Activated CD4-positive, alpha-beta T cell treated with anti-CD3 and anti-CD28 coated beads, Interleukin-2, Interleukin-4, amounts not matched to agents 100 ng/mL and 50 ng/mL, durations not matched to agents 16 hours and 8 hours (primary cell): ENCODE measurements at places on chromosomes 16 and 17.
A peak's percentile ranks its signal among the peaks of the same experiment; 100 is the strongest.

DNA sequence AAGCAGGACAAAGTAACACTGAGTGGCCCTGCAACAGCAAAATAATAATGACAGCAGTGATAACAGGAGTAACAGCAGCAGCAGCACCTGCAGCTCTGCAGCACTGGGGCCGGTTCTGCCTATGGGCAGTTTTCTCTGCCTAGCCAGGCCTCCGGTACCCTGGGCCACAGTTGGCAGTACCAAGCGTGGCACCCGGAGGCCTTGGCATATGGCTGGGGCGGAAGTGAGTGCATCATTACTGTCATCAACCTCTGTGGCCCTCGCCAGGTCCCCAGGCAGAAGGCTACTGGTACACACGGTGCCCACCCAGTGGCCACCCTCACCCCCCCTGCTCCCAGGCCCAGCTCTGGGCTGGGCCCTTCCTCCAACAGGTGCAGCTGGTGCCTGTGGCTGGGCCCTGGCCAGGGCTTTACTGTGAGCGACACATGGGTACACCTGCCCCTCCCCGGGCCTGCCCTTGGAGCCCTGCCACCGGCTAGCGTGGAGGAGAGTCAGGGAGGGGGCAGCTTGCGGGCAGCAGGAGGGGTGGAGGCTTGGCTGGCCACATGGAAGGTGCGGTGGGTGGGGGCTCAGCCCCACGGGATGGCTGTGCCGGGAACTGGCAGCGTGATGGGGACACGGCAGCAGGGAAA is 3.0 kb downstream of the KCNJ12 start:
- DNase-seq: no peak

GRCh38 chr16:81798311-81799137 is 19.4 kb downstream of the PLCG2 start:
- peak; percentile 74 for DNase-seq

DNA sequence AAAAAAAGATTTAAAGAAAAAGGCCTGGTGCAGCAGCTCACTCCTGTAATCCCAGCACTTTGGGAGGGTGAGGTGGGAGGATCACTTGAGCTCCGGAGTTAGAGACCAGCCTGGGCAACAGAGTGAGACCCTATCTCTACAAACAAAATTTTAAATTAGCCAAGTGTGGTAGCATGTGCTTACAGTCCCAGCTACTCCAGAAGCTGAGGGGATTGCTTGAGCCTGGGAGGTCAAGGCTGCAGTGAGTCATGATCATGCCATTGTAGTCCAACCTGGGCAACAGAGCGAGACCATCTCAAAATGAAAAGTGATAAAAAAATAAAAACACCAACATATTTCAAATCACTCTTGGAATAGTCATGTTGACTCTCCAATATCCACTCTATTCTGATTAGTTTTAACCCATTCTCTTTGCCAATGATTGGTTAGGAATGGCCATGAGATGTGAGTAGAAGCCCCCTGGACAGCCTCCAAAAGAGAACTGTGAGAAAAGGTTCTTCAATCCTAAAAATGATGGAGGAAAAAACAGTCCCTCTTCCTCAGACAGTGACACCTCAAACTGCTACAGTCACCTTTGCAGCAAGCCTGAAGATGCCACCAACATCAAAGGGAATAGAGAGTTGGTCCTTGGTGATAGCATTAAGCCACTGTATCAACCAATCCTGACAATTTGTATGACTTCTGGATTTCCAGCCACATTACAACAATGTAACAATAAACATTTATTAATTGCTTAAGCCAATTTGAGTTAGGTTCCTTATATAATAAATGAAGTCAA is 2.9 kb upstream of the KANSL1 start:
- DNase-seq: no peak

- DNase-seq: no peak
Observed at GRCh38 chr16:15856901-15857698, at the start of gene MYH11. Gene MYH11, minus strand, starts transcription at chr16:15857028. Its CDS starts 18,776 bp downstream, at chr16:15838252.

DNA sequence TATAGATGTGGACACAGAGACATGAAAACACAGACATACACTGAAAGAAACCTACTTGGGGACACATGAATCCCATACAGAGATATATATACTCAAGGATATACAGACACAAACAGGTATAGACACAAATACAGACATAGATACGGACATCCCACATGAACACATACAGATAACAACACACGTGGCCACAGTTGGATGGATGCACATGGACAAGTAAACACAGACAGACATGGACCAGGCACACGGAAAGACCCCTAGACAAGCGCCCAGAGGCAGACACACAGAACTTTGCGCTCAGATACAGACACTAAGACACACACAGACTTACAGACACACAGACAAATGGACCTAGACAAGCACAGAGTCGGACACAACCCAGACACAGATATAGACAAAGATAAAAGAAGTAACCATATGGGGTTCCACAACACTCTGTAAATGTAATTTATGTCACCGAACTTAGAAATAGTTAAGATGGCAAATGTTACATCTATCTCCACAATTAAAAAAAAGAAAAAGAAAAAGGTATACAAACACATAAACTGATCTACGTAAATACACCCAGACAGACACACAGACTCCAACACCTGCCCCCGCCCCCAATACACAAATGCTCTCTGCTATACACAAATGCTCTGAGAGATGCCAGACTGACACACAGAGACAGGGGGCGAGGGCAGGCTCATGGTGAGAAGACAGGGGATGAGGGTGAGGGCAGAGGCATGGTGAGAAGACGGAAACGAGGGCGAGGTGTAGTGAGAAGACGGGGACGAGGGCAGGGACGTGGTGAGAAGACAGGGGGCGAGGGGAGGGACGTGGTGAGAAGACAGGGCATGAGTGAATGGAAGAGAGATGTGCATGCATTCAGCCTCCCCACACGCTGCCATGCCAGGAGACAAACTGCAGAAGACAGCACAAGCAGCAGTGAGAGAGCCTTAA is 118.3 kb downstream of the SMG6 start:
- no peak for DNase-seq

GRCh38 chr17:19306160-19307111 is 56.1 kb downstream of the B9D1 start:
- DNase-seq: peak; percentile 79

- DNase-seq: peak; percentile 23
Observed at GRCh38 chr17:63550817-63551639, 751 bp downstream of the DCAF7 start.

GRCh38 chr17:67500677-67501300 is 123.7 kb downstream of the PITPNC1 start:
- DNase-seq: no peak

DNA sequence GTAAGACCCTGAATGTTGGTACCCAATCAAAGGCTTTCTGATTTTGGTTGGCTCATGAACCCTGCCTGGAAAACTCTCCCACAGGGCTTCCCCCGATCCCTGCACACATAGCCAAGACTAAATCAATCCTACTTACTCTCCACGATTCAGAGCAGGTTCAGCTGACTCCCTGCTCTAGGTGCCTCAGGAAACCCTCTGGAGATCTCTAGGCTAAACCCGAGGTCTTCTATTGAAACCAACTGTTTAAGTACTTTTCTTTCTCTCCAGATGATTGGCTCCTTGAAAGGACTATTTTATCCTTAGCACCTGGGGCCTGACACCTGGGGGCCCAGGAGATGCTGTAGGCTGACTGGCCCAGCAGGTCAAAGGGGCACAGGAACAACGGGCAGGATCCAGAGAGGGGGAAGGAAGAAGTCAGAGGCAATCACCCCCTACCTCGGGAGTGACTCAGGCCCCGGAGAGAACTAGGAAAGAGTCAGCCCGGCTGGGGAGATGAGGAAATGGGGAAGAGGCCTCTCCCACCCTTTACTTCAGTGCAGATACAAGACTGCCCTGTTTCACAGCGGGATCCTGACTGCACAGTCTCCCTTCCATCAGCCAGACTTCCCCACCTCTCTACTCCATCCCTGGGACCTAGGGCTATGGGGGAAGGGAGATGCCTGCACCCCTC is 2.0 kb downstream of the TBC1D10B start:
- DNase-seq: no peak

GRCh38 chr17:28326114-28326513 is 7.1 kb downstream of the TMEM97 start:
- DNase-seq: no peak

DNA sequence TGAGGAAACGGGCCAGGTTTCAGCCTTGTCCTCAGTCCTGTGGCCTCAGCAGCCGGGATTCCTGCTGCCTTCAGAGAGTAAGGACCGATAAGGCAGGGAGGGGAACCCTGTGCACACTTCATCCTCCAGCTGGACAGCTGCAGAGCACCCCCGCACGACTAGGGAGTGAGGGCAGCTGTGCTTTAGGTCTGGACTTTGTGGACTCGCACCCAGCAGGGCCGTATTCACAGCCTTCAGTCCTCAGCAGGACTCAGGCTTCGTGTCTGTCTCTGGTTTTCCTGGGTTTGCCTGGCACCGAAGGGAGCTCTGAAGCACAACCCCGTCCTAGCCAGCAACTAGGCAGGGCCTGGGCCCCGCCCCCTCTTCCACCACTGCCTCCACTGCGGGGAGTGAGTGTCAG is 45.8 kb upstream of the CACNG5 start:
- DNase-seq: no peak

GRCh38 chr16:10536814-10537389 is 43.5 kb downstream of the EMP2 start:
- DNase-seq: no peak

DNA sequence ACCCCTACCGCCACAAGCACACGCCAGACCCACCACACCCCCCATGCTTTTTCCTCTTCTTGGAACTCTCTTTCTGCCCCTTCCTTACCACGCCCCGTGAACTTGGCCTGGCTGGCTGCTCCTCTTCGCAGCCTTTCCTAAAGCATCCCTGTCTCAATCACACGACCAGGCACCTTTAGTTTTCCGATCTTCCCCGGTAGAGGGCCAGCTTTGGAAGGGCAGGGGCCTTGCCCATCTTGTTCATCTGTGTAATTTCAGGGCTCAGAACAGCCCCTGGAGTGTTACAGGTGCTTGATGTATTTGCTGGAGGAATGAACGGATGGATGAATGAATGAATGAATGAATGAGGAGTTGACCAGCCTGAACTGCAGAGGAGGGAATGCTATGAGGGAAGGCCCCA is 3.7 kb downstream of the SPPL2C start:
- DNase-seq: no peak

DNA sequence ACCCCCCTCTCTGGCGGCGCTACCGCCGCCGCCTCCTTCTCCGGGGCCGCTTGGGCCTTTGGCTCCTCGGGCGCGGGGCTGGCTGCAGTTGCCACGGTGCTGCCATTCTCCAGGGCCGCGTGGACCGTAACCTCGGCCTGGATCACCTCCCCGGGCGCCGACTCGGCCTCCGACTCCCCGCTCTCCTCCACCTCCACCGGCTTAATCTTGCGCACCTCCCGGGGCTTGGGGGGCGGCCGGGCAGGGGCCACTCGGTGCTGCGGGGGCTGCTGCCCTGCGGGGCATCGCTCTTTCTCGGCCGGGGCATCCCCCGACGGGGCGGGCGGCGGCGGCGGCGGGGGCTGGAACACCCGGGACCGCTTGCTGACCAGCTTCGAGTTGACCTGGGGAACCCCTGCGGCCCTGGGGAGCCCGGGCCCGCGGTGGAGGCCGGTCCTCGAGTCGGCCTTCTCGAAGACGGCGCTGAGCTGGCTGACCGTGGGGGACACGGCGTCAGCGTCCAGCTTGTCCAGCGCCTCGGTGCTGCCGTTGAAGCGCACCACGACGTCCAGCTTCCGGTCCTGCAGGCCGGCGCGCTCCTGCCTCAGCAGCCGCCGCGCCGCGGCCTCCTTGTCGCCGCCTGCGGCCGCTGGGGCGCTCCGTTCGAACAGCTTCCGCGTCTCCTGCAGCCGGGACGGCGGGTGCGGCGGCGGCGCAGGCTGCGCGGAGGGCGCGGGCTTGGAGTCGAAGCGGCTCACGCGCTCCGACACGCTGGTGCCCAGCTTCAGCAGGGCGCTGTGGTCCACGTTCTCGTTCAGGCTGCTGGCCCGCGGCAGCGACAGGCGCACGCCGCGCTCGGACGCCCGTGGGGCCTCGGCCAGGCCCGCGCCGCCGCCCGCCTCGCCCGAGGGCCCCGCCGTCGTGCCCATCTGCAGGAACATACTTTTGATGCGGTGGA is 792 bp downstream of the PPP1R9B start:
- peak; percentile 50 for DNase-seq

DNA sequence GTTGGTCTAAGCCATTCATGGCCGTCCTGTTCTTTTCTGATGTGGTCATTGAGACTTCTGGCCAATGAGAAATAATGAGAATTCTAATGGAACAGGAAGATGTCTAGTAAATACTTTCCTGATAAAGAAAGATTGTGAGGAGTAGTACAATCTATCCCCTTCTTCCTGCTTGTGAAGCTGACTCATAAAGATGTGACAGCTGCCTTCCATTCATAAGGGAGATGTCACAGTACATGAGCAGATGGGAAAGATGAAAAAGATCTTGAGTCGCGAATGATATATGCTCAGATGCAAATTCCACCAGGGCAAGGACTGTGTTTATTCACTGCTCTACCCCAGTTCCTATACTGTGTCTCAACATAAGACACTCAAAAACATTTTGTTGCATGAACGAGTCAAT is 111.7 kb upstream of the FOXF1 start:
- DNase-seq: no peak

DNA sequence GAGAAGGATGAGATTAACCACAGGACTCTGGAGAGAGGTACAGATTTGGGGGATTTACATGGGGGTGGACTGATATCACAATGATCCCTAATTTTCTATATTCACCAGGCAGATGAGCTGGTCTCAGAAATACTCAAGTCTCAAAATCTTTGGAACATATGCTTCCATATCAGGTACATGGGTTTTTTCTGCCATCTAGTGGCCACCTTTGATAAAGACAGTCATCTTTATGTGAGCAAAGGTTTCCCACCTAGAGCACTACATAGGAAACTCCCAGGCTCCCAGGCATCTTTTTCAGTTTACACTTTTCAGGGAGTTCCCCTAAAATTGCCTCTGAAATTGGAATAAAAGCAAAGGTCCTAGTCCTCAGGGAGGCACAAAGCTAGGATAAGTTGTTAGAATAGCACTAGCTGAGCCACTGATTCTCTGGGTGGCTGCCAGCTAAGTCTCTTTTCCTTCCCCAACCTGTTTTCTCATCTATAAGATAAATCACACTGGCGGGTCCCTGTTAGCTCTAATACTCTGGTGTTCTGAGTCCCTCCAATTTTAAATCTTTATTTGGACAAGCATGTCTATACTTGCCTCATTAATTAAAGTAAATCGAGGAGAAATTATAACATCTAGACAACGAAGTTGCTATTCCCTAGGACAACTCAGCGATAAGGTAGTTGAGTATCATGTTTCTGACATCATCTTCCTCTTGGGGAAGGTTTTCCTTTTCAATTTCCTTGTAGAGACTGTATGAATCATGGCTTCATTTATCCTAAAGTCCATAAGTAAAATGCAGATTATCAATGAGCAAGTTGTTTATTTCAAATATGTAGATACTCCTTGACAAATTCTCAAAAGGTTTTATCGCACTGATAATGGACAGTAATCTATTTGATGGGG is 19.0 kb upstream of the MON1B start:
- peak; percentile 64 for DNase-seq

- DNase-seq: no peak
Observed at GRCh38 chr16:78642621-78643285, 543.3 kb downstream of the WWOX start.
